ENCODE measurements at places on chromosomes 4 and X. TPM values are rescaled to one million over a fixed set of nuclear protein-coding genes. Genes with fewer than 3 reads are reported as not detected.

The SRPX2 gene
- total RNA-seq = 0.38 TPM

The SMR3B gene
- not detected for total RNA-seq

The AGA gene
- 20.5 TPM for total RNA-seq

The SHISA3 gene
- total RNA-seq = 0.40 TPM

- DNase-seq = no peak
Observed at GRCh38 chr4:78770091-78770642, 6.0 kb upstream of the BMP2K start.

Measured in progenitor cell of endocrine pancreas (in vitro differentiated cells).